ENCODE measurements at places on chromosomes 1 and 21.

DNA sequence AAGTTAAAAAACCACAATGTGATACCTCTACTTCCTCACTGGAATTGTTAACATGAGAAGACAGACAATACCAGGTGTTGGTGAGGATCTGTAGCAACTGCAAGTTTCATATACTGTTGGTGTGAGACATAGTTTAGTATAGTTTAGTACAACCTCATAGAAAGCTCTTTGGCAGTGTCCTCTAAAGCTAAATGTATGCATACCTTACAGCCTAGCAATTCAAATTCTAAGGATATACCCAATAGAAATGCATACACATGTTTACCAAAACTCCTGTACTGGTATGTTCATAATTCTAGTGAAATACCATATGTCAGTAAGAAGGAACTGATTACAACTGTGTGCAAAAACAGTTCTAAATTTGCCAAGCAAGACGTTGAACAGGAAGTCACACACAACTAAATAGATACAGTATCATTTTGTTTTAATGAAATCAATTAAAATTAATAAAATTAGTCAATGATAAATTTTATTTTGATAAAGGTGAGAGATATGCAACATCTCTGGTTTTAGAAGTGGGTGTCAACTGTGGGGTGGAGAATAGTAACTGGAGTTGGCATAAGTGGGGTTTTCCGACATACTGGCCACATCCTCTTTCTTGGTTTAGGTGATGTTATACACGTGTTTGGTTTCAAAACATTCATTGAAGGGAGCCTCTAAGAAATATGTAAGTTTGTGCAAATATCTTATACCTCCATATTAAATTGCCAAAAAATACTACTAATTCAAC lies 450.7 kb downstream of the PTPRC start:
- no peaks in the 10 kb centered on the region for H3K27me3 ChIP-seq
- no peak overlapping the region for H3K27ac ChIP-seq
- DNase-seq: no peak
- H3K4me1 ChIP-seq: peaks cover 10% of the 10 kb centered on the region

DNA sequence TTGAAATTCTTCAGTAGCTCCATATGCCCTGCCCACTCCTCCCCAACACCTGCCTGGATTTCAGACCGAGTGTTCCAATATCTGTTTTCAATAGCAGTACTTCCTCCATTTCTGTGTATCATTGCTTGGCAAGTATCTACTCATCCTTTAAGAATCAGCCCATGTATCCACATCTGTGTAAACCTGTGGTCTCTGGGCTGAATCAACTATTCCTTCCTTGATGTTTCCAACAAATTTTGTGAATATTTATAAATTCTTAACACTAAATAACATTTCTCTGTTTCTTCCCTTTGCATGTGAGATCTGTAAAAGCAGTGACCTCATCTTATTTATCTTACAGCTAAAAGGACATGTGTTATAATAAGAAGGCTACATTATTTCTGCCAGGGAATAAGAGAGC lies 26.0 kb upstream of the UAP1 start:
- no peaks in the 10 kb centered on the region for H3K27me3 ChIP-seq
- DNase-seq: no peak
- no peaks in the 10 kb centered on the region for H3K36me3 ChIP-seq
- peaks cover 5% of the 10 kb centered on the region for H3K4me1 ChIP-seq
- H3K27ac ChIP-seq: no peak overlapping the region

DNA sequence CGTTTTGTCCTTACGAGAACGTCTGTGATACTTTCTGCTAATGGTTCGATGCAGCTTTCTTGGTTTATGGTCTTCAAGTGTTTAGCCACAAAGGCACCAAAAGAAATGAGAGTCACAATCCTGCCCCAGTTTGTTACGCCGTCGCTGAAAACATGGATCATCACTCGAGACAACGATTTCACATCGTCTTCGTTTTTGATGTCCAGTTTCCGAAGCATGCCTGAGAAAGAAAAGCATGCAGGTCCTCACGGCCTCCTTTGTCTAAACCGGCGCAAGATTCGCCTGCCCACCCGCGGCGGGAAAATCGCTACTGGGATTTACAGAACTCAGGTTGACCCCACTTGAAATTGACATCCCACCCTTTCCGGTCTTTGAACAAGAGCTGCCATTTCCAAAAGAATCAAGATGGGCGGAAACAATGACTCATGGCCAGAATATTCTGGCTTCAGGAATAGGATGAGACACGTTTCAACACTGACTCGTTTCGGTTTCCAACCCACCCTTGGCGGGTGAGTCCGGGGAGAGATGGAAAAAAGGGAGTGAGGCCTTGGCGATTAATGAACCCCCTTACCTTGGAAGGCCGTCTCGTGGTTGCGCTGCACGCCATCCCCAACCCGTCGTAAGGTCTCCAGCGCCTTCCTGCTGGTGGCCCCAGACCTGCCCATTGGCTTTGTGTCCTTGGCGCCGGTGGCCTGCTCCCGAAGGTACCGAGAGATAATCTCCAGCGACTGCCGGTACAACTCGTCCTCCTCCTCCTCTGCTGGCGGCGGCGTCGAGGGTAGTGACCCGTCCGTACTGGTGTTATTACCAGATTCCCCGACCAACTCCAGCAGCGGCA lies 919 bp downstream of the MCL1 start:
- peaks cover 49% of the 10 kb centered on the region for H3K36me3 ChIP-seq
- peak overlapping the region; percentile 90 for H3K4me3 ChIP-seq
- DNase-seq: peak; percentile 93
- H3K27me3 ChIP-seq: no peaks in the 10 kb centered on the region

GRCh38 chr1:18200918-18201317 lies 93.3 kb downstream of the IGSF21 start:
- no peaks in the 10 kb centered on the region for H3K27me3 ChIP-seq
- no peak overlapping the region for H3K4me3 ChIP-seq
- DNase-seq: no peak
- H3K4me1 ChIP-seq: no peaks in the 10 kb centered on the region
- no peaks in the 10 kb centered on the region for H3K36me3 ChIP-seq
- no peak overlapping the region for H3K27ac ChIP-seq

DNA sequence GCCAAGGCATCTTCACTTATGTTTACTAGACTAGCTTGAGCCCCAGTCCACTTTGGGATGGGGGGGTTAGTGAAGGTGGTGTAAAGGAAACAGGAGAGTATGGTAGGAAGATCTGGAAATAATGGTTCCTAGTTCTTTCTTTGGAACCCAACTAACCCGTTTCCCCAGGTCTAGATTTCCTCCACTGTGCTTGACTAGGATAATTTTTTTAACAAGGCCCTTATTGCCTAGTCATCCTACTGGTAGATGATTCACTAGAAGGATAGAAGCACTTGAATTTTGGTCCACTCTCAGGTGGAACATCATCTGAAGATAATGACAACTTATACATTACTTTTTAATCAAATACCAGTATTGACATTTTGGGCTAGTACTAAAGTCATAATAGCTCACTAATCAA lies 45.9 kb upstream of the MYOCOS start:
- no peak for DNase-seq
- H3K36me3 ChIP-seq: peaks cover 91% of the 10 kb centered on the region
- no peak overlapping the region for H3K4me3 ChIP-seq
- no peaks in the 10 kb centered on the region for H3K4me1 ChIP-seq
- H3K27ac ChIP-seq: no peak overlapping the region

GRCh38 chr1:192005976-192006375 lies 152.3 kb upstream of the RGS18 start:
- H3K27me3 ChIP-seq: no peaks in the 10 kb centered on the region
- peak overlapping the region; percentile 98 for H3K27ac ChIP-seq
- DNase-seq: peak; percentile 52
- H3K4me1 ChIP-seq: peaks cover 23% of the 10 kb centered on the region

GRCh38 chr1:43587594-43587993 lies 56.9 kb downstream of the PTPRF start:
- no peaks in the 10 kb centered on the region for H3K27me3 ChIP-seq
- H3K36me3 ChIP-seq: peaks cover 19% of the 10 kb centered on the region
- no peaks in the 10 kb centered on the region for H3K4me1 ChIP-seq
- no peak overlapping the region for H3K4me3 ChIP-seq
- H3K27ac ChIP-seq: no peak overlapping the region

DNA sequence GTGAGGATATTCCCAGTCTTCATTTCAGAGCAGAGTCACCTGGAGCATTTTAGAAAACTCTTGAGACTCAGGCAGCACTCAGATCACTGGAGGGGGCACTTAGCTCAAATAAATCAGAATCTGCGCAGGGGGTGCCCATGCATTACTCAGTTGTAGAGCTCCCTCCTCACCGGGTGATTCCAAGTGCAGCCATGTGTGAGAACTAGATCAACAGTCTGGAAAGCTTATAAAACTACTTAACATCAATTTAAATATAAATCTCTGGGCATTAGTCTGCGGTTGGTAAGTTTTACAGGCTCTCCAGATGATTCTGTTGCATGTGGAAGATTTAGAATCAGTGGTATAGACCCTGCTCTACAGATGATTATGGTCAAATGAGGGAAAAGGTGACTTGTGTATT lies 128.6 kb downstream of the ST6GALNAC3 start:
- H3K27ac ChIP-seq: no peak overlapping the region
- H3K4me1 ChIP-seq: no peaks in the 10 kb centered on the region
- no peak overlapping the region for H3K4me3 ChIP-seq
- no peaks in the 10 kb centered on the region for H3K27me3 ChIP-seq
- H3K36me3 ChIP-seq: no peaks in the 10 kb centered on the region

DNA sequence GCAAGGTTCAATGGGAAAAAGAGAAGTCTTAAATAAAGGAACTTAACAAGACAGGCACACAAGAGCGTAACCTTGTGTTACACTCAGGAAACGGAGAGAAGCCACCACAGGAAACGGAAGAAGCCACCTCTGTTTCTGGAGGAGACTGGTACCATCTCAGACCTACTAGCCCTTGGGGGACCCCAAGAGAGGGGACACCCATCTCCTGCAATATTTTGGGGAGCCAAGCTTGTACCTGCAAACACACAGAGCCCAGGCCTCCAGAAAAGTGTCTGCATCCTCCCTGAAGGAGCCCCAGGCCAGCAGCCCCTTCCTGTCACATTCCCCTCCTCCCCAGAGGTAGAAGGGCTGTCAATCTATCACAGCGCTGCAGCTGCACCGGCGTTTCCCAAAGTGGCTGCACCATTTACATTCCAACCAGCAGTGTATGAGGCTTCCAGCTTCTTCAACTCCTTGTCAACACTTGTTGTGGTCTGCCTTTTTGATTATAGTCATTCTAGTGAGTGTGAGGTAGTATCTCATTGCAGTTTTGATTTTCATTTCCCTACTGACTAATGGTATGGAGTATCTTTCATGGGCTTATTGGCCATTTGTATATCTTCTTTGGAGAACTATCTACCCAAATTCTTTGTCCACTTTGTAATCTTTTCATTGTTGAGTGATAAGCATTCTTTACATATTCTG lies 23.0 kb upstream of the PADI1 start:
- no peaks in the 10 kb centered on the region for H3K4me1 ChIP-seq
- DNase-seq: no peak
- no peaks in the 10 kb centered on the region for H3K27me3 ChIP-seq
- no peak overlapping the region for H3K27ac ChIP-seq
- H3K4me3 ChIP-seq: no peak overlapping the region
- H3K36me3 ChIP-seq: no peaks in the 10 kb centered on the region

DNA sequence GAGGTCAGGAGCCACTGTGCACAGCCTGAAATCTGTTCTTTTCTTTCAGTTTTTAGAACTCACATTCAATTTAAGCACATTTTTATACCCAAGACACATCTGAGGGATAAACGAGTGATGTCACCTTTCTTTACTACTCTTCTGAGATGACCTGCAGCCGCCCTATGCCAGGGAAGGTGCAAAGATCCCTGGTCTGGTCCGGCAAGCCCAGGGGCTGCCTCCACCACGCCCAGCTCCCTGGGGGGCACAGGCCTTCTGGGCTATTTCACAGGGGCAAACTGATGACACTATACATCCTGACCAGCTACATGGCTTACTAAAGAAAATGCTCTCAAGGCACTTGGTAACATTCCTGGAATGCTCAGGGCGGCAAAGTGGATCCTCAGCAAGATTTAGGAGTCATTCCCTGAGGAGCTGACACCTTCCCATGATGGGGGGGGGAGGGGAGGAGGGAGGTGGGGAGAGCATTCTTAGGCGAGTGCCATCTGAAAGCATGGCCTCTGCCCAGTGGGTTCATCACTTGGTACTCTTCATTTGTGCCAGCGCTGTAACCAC lies 11.3 kb downstream of the MRAP start:
- no peaks in the 10 kb centered on the region for H3K4me1 ChIP-seq
- DNase-seq: no peak
- no peak overlapping the region for H3K4me3 ChIP-seq
- no peak overlapping the region for H3K27ac ChIP-seq
- no peaks in the 10 kb centered on the region for H3K27me3 ChIP-seq

DNA sequence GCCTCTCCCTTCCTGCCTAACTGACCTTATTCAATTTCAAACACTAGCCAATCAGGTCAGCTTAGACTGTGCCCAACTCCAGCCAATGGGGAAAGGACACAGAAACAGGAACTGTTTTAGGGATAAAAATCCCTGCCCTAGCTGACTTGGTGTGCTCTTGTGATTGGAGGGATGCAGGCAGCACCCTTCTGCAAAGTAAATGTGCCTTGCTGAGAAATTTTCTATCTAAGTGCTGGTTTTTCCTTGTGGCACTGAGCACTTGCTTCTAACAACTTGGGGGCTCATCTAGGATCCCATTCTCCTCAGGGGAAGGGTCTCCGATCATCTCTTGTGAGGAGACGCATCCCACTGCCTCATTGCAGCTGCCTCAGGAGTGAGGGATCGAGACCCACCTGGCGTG lies 10.7 kb upstream of the CD2 start:
- no peak for DNase-seq
- H3K27ac ChIP-seq: no peak overlapping the region
- no peaks in the 10 kb centered on the region for H3K36me3 ChIP-seq
- no peaks in the 10 kb centered on the region for H3K4me1 ChIP-seq
- H3K4me3 ChIP-seq: no peak overlapping the region

DNA sequence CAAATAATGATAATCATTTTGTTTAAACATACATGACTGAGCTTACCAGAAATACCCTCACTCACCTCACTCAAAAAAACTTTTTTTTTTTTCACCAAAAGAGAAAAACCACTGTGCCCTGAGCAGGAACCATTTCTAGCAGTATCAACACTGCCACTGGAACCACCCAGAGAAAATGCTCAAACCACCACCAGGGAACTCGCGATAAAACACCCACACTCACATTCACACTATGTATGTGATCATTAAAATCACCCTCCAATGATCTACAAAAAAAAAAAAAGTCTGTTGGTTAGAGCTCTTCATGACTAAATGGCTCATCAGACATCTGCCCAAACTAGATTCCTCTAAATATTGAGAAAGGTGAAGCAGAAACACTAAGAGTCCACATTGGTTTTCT lies 11.5 kb downstream of the TIAM1 start:
- H3K4me1 ChIP-seq: no peaks in the 10 kb centered on the region
- no peak for DNase-seq
- no peaks in the 10 kb centered on the region for H3K36me3 ChIP-seq
- H3K27ac ChIP-seq: no peak overlapping the region
- H3K4me3 ChIP-seq: no peak overlapping the region
